Stimulated activated CD4-positive, alpha-beta T cell treated with anti-CD3 and anti-CD28 coated beads, Interleukin-4, amount 100 ng/mL, for 48 hours (primary cell): ENCODE measurements at places on chromosomes 2 and 18.

DNA sequence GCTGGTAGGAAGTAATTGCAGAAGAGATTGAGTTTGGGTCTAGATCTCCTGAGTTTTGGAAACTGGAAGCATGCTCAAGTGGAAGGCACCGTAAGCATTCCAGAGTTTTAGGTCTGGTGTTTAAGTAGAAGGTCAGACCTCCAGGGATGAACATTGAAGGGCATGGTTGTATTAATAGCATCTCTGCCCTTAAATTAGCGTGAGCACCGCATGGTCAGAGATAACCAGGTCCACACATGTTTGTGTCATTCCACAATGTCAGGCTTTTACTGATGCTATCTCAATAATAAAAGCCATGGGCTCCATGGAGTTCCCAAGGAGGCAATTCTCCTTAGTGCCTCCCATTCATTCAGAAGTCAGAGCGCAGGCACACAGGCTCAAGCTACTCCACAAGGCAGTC is 28.3 kb upstream of the ZNF407 start:
- DNase-seq: no peak

- DNase-seq: no peak
Measured at GRCh38 chr2:74917702-74918619, 40.5 kb upstream of the POLE4 start.

GRCh38 chr2:27174638-27175037 is 25.8 kb downstream of the TCF23 start:
- no peak for DNase-seq

- no peak for DNase-seq
Measured at GRCh38 chr2:141506135-141506534, 624.7 kb downstream of the LRP1B start.

GRCh38 chr2:8457092-8457481 is 224.8 kb upstream of the ID2 start:
- DNase-seq: no peak

GRCh38 chr18:11425211-11425610 is 184.2 kb upstream of the SLC35G4 start:
- no peak for DNase-seq

- no peak for DNase-seq
Measured at GRCh38 chr2:218865396-218865795, 5.8 kb downstream of the WNT6 start.

DNA sequence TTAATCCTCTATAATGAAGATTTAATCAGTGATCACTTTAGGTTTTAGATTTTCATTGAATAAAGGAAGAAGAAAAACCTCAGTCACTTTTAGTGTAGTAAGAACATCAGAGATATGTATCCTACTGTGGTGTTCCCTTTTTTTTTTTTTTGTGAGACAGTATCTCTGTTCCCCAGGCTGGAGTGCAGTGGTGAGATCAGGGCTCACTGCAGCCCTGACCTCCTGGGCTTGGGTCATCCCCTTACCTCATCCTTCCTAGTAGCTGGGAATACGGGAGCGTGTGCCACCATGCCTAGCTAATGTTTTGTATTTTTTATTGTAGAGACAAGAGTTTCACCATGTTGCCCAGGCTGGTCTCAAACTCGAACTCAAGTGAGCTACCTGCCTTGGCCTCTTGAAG is 5.1 kb downstream of the SLC39A10 start:
- DNase-seq: no peak
